Stomach (tissue), 19 donors: ENCODE measurements at places on chromosomes 2 and 18. TPM values are rescaled to one million over a fixed set of nuclear protein-coding genes. Genes with fewer than 3 reads are reported as not detected.

Gene CGREF1
- total RNA-seq, result not detected

- no peak for DNase-seq
- no peak overlapping the region for H3K27ac ChIP-seq
- H3K4me3 ChIP-seq, result no peak overlapping the region
- H3K36me3 ChIP-seq, result no peaks in the 10 kb centered on the region
- H3K27me3 ChIP-seq, result no peaks in the 10 kb centered on the region
Measured at GRCh38 chr2:187215532-187216240, 232.4 kb downstream of the CALCRL start.

GRCh38 chr2:236531996-236532395 is 37.6 kb upstream of the ACKR3 start:
- no peak for DNase-seq
- H3K27ac ChIP-seq, result no peak overlapping the region
- H3K36me3 ChIP-seq, result no peaks in the 10 kb centered on the region
- H3K4me1 ChIP-seq, result peaks cover 11% of the 10 kb centered on the region

DNA sequence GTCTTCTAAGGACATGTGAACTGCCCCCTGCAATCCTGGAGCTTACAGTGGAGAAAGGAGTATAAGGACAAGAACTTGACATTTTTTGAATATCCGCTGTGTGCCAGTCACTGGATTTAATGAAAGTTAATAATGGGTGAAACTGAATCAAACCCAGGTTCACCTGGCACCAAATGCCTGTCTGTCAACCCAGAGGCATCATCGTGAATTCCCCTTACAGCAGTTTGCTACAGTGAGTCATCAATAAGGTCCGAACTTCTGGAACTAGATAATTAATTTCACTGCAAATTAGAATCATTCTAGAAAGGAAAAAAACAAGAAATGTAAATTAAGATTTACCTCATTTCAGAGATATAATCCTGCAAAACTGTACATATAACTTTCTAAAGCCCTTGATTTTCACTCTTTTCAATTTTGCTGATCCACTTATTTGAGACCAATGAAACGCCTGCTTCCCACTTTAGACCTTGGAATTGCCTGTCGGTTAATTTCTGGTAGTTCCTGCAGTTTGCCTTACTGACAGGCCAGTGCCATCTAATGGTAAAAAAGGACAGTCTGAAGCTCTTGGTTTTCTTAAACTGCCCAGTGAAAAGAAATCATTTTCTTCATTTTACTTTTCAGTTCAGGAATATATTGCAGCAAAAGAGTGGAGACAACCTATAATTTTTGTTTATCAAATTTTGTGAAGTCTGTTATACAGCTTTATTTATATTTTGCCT is 8.2 kb downstream of the DSG2 start:
- H3K27ac ChIP-seq, result no peak overlapping the region
- H3K27me3 ChIP-seq, result no peaks in the 10 kb centered on the region
- no peak overlapping the region for H3K4me3 ChIP-seq
- no peaks in the 10 kb centered on the region for H3K4me1 ChIP-seq

DNA sequence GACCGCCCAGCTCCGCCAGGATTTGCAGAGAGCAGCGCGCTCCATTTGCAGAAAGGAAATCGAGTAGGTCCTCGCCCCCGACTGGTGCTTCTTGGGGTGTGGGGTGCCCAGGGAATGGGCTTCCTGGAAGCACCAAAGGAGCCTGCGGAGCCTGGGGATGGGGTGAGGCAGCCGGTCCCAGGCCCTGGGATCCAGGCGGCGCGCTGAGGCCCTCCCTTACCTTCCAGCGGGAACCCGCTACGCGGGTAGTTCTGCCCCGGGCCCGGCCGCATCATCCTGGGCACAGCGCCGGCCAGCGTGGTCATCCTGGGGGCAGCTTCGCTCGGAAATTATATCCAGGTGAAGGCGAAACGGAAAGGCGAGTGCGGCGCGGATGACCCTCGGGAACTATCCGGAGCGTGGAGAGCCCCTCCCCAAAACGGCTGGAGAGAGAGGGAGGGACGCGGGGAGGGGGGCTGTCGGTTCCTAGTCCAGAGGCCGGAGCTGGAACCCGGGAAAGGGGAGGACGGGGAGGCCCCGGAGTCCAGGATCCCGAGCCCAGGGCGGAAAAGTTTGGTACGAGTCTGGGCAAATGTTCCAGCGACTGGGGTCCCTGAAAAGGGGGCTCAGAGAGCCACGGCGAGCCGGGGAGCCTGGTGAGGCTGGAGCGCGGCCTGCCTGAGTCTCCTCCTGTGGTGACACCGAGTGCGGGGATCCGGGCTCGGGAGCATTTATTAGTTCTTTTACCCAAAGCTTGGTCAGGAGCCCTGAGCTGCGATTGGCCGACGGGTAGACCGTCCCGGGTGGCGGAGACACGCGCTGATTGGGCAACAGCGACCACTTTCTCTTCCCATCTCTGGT is at the start of gene PAX3:
Gene PAX3, minus strand, starts transcription at position 688 of the 840 bp plus-strand sequence. Its CDS starts 383 bp downstream, at position 305.
- no peak within 1 kb of the TSS for H3K4me3 ChIP-seq
- no peak for DNase-seq
- H3K4me1 ChIP-seq, result peaks cover 17% of the 10 kb centered on the region
- H3K27ac ChIP-seq, result no peak within 1 kb of the TSS

DNA sequence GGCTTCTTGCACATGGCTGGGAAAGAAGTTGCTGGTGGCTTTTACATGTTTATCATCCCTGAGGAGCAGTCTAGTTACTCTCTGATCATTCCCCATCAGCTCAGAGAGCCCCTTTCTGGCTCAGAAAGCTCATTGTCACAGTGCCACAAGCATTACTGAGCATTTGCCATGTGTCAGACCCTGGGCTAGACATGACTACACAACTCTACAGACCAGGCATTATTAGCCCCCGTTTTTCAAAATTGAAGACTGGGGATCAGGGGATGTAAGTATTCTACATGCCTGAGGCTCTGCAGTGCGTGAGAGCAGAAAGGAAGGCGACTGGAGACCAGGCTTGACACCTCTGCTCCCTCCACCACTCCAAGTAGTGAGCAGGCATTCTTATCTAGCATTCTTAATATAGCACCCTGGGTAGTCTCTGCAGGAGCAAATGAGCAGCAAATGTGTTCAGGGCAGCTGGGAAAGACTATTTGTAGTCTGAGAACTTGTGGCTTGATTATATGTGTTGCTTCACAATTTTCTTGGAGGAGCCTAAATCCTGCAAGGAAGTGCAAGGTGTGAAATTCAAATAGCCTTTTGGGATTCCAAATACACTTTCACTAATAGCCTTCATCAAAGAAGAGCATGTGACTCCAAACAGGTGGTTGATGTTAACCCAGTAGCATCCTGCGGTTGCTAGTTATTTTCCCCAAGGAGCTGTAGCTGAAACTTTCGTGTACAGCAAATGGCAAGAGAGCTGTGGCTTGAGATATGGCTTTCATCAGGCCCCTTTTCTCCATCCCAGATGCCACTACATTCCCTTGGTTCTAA is 143.2 kb downstream of the DDX1 start:
- H3K36me3 ChIP-seq, result no peaks in the 10 kb centered on the region
- no peak for DNase-seq
- no peaks in the 10 kb centered on the region for H3K27me3 ChIP-seq
